ENCODE measurements at places on chromosomes 1 and 21.

DNA sequence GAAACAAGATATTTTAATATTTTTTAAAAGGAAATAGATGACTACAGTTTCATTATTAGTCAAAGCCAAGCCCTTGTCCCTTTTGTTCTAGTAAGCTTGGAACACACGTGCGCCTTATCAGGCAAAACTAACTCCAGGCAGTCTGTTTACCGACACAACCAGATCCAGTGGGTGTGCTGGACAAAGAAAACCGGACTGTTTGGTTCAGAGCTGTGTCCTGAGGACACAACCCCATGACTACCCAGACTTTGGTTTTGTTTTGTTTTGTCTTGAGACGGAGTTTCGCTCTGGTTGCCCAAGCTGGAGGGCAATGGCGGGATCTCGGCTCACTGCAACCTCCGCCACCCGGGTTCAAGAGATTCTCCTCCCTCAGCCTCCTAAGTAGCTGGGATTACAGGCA is 13.9 kb upstream of the RHOU start:
- no peak for DNase-seq

GRCh38 chr1:217681806-217682205 is 50.7 kb downstream of the SPATA17 start:
- DNase-seq, result no peak

DNA sequence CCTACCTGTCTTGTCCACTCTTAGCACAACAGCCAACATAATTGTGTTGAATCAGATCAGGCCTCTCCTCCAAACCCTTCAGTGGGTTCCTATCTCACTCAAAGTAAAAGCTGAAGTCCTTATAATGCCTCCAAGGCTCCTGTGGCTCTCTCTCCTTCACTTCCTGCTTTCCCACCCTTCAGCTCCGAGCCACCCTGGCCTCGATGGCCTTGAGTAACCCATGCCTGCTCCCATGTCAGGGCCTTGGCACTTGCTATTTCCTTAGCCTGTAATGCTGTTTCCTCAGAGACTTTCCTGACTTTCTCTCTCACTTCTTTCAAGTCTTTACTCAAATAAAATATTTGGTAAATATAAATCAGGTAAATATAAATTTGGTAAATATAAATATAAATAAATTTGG is 8.1 kb upstream of the PLEKHM2 start:
- DNase-seq, result no peak

GRCh38 chr1:53381790-53382401 is 54.0 kb upstream of the LRP8 start:
- DNase-seq, result no peak

DNA sequence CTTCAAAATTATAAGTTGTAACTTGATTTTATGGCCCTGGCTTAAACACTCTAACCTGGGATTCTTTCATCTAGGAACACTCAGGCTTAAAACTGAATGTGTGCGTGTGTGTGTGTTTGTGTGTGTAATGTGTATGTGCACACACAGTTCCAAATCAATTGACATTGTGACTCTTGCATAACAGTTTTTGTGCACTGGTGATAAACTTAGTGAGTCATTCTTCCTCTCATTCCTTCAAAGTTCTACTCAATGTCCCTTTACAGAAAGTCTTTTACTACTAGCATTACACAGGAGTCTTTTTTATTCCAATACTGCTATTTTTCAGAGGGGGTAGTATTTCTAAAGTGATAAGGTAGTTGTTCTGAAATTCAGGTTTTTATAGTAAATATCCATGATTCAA is 943.6 kb downstream of the KCNT2 start:
- no peak for DNase-seq

DNA sequence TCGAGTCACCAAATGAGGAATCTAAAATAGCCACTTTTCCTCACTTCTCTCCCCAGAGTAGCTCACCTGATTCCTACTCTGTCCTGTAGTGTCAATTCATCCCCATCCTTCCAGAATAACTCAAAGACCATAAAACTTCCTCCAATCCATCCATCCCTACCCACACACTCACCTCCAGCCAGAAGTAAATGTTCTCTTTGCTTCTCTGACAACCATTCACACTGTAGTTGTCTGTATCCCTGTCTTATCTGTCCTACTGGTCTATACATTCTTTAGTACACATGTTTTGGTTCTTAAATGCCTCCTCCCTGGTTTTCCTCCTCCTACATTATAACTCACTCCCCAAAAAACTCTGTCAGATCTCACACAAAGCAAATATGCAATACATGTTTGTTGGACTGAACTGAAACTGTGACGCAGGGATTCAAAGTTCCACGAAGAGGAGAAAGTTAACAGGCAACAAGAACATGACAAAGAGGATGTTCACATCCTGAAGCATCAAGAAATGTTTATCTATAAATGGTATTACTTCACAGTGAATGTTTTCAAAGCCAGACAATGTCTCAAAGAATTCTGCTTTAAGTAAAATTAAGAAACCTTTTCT is 11.0 kb downstream of the TP53BP2 start:
- DNase-seq, result no peak

GRCh38 chr1:3620708-3621107 is 4.1 kb upstream of the TPRG1L start:
- no peak for DNase-seq

- DNase-seq, result no peak
These were observed 17.2 kb downstream of the PARP1 start for GRCh38 chr1:226390681-226391080.

- no peak for DNase-seq
These were observed 21.7 kb downstream of the ZBTB37 start for GRCh38 chr1:173889885-173890284.

DNA sequence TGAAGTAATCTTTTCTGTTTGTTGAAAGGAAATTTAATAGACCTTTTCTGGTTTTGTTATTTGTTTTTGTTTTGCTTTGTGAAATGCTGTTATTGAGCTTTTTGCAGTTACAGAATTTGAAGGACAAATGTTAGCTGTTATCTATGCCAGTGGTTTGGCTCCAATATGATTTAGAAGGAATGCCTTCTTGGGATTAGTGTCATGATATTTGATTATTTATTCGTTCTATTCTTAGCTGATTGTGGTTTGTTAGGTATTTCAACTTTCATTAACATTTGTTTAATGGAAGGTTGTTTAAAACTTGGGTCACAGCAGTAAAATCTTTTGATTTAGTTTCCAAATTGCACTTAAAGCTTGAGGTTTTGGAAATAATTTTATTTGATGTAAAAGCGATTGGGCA is 33.5 kb downstream of the ADGRL2 start:
- DNase-seq, result no peak

DNA sequence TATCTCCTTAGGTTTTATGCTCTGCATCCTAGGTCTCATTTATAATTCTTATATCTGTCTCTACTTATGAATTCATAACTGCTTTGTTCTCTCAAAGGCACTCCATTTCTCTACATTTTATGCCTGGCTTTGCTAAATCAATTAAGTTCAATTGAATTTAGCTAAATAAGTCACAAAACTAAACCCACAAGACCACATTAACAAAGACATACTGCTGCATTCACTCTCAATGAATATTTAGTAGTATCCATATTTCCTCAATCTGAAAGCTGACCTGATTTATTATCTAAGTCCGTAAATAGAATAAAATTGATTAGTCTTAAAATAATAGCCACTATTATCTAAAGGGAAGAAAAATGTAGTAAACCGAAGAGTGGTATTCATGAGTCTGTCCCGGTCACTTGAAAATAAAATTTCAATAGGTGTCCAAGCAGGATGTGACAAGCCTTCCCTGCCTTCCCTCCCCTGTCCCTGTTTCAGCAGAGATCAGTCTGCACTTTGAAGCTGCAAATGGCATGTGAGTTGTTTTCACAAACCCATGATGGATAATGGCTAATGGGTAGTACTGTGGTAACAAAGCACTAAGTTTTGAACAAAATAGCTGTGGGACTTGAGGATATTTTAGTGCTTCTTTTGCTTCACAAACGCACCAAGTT is 295.0 kb upstream of the NCAM2 start:
- DNase-seq, result no peak

DNA sequence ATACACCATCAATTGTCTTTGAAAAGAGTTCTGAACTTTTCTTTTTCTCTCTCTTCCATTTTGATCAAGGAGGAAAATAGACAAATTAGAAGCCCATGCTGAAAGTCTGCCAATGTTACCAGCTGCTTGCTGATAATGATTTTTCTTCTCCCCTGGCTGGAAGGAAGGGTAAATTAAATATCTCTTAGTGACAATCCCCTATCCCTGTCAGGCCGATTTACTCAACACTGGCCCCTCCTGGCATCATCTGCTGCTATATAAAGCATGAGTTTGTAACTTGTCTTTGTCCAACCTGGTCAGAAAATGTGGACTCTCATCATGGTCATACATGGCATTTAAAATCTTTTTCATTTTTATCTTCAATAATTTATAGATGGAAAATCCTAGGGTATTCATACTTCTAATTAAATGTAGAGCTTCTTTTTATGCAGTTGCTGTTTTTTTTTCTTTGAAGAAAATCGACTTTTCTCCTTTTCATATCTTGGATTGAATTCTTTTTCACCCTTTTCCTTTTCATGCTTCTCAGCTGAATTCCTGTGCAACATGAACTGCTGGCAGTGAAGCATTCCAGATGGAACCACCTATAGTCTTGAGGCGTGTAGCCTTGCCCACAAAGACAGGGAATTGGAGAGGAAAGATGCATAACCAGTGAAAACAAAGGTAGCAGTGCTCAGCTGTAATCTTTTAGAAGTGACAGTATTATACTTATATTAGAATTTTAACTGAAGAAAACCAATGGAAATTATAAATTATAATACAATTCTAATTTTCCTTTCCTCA is 214.7 kb upstream of the PTGFR start:
- no peak for DNase-seq

- no peak for DNase-seq
These were observed 30.4 kb downstream of the ATP2B4 start for GRCh38 chr1:203656796-203657747.

- DNase-seq, result no peak
These were observed 6.3 kb upstream of the ZSCAN20 start for GRCh38 chr1:33466159-33466558.

DNA sequence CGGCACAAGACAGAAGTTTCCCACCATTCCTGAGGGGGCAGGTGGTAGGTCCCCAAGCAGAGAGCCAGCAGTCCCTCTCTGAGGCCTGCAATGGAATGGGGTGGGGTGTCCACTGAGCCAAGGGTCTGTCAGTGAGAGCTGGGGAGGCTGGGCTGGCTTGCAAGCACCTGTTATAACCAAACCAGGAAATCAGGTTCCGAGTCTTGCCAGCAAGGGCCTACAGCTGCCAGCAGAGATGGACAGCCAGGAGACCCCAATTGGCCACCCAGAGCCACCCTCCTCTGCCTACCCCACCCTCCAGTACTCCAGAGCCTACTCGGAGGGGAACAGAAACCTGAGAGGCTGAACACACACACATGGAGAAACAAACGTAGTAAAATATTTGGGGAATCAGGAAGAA is 32.2 kb downstream of the PSEN2 start:
- no peak for DNase-seq

- no peak for DNase-seq
These were observed 70.0 kb downstream of the IL23R start for GRCh38 chr1:67236277-67236676.

DNA sequence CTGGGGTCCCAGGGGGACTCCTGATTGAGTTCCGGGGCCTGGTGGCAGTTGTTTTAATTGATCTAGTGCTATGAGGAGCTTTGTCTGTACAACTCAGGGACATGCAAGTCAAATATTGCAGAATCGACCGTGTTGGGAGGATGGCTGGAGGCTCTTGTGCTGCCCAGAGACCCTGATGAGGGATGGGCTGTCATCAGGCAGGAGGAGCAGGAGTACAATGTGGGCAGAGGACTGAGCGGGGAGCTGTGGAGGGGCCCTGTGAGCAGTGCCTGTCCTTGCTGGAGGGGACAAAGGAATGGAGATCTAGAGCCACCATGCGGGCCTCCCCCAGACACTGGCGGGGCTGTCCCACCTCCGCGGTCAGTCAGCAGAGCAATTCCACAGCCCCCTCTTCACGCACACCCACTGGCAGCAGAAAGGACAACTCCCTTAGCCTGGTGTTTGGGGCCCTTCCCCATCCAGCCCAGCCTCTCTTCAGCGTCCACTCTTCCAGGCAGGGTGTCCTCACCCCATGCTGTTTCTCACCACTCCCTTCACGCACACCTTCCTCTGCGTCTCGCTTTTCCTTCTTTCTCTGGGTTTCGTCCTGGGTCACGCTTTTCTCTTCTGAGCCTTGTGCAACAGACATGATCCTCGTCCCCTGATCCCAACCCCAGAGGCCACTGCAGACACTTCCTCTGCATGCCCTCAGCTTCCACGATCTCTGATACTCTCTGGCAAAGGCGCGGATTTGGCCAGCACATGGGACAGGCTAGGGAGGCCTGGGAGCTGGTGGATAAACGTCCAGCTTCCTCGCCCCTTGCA is 122.6 kb downstream of the GRIK3 start:
- DNase-seq, result no peak

GRCh38 chr1:228463009-228463558 is 24.1 kb upstream of the RNF187 start:
- no peak for DNase-seq

- no peak for DNase-seq
These were observed 138.9 kb downstream of the HMGB4 start for GRCh38 chr1:34002810-34003209.

DNA sequence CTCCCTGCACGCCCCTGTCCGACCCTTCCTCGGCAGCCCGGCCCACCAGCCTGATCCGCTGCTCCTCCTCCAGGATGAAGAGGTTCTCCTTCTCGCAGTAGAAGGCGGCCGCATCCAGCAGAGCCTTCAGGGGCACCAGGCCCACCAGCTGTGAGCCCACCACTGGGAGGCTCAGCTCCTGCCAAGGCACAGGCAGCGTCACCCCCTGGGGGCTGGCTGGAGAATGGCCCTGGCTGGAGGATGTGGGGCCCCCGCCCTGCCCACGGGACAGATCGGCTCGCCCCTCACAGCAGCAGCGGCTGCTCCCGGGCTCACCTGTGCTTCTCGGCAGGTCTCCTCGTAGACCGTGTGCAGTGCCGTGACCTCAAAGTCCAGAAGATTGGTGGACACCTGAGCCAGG is 5.3 kb downstream of the FTCD start:
- DNase-seq, result no peak

DNA sequence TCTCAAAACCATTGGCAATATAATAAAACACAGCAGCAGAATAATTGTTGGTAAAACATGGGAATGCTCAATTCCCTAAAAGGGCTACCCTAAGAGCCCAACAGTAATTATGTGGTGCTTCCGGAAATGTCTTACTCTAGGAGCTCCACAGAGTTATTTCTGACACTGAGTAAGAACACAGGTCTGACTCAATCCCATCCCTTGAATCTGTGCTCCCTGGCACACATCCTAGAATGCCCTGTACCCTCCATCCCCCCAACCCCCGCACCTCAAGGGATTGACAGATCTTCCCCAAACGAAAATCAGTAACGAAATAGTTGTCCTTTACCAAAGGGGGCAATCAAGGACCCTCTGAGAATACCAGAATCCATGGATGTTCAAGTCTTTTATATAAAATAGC is 71.9 kb downstream of the SMYD2 start:
- DNase-seq, result no peak

DNA sequence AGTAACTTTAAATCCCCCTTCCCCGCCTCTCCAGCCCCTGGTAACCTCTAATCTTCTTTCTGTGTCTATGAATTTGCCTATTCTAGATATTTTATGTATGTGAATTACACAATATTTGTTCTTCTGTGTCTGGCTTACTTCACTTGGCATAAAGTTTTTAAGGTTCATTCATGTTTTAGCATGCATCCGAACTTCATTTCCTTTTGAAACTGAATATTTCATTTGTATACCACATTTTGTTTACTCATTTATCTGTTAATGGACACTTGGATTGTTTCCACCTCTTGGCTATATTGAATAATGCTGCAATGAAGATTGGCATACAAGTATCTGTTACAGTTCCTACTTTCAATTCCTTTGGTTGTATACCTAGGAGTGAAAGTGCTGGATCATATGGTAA is 205.3 kb downstream of the TM2D1 start:
- no peak for DNase-seq

- no peak for DNase-seq
These were observed 7.2 kb upstream of the VSIG8 start for GRCh38 chr1:159869607-159870006.
